Stimulated activated CD4-positive, alpha-beta T cell treated with anti-CD3 and anti-CD28 coated beads, Interleukin-4, amount 100 ng/mL, for 48 hours (primary cell): ENCODE measurements at places on chromosomes 6 and 20.
A peak's percentile ranks its signal among the peaks of the same experiment; 100 is the strongest.

DNA sequence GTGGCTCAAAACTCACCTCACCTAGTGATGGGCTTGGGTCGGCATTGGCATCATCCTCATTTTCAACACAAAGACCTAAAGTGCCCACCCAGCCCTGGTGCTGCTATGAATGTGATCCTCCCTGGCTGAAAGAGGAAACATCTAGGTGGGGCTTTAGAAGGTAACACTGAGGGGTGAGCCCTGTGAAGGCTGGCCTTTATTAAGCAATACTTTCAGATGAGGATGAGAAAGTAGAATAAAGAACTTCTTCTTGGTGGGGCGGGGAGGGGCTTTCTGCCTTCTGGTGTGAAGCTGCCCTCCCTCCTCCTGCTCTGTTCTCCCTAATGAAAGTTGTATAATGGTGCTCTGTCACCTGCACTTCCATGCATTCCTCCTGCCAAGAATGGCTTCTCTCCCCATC is 133.0 kb upstream of the TRAF3IP2 start:
- no peak for DNase-seq

- no peak for DNase-seq
Measured at GRCh38 chr6:116568821-116569755, 2.2 kb upstream of the RWDD1 start.

GRCh38 chr6:161732594-161732993 is 458.7 kb upstream of the AGPAT4 start:
- DNase-seq: no peak

- DNase-seq: peak; percentile 42
Measured at GRCh38 chr20:41329435-41330342, 10.9 kb upstream of the LPIN3 start.

GRCh38 chr6:20186981-20187380 is 25.3 kb downstream of the MBOAT1 start:
- no peak for DNase-seq

DNA sequence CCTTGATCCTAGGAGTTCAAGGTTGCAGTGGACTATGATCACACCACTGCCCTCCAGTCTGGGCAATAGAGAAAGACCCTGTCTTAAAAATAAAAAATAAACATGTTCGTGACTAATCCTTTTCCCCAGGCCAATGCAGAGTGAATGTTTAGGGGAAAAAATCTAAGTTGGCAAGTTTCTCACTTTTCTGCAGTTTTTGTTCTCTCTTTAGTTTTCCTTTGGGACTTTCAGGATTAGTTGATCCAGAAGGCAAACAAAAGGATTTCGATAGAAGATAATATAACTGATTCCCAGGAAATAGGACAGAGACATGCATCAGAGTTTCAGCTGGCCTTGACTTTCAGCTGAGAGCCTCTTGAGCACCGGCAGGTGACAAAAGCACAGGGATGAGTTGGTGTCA is 53.3 kb downstream of the SOD2 start:
- DNase-seq: no peak

GRCh38 chr6:107144014-107144413 is 28.7 kb upstream of the BEND3 start:
- DNase-seq: no peak

GRCh38 chr6:8063761-8064637 is at the start of gene BLOC1S5:
Gene BLOC1S5 (minus strand): TSS chr6:8064389. CDS start chr6:8064376, 13 bp downstream.
- DNase-seq: peak; percentile 96

DNA sequence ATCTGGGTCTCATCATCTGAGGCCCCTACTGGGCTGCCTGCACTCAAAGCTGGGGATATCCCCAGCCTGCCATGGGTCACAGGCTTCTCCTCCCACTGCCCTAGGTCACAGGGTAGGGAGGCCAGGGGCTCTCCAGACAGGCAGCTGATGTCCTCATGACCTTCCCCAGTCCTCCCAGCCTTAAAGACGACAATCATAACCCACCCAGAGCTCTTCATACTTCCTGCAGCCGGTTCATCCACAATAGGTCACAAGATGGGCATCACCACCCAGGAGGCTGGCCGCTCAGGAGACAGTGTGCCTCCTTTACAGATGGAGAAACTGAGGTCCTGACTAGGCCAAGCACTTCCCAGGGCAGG is 15.2 kb downstream of the TFEB start:
- DNase-seq: no peak

GRCh38 chr20:16701296-16701695 is 28.5 kb upstream of the SNRPB2 start:
- DNase-seq: no peak

DNA sequence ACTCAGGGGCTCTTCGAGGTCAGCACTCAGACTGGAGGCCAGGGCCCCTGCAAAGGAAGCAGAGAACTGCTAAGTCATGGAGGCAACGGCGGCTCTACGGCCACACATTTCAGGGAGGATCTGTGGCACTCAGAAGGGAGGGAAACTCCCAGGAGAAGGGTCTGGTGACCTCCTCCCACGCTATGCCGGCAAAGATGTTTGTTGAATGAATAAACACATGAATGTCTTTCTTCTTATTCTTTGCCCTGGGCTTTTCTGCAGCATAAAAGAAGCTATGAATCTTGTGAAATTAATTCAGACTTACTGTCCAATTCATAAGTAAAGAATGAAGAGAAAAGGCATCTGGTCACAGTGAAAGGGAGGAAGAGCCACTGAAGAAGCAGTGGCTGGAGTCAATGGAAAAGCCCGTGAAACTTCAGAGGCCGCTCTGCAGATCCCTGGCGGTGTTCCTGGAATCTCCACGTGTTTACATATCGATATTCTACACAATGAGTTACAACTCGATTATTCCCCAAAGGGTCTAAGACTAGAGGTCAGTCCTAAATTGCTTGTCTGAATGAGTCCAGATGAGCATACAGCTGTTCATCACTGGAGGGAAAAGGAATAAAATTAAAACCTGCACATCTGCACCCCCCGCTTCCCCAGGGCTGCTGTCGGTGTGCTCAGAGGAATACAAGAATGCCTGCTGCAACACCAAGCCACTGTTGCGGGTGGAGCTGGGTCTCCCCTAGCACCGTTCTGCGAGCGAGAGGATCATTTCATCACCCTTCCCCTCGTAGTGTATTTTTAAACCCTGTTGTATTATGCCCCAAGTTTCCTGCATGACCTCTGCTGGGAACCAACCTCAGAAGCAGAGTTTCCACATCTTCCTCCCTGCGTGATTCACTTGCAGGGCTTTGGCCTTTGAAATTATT is 25.6 kb downstream of the INSM1 start:
- DNase-seq: no peak

DNA sequence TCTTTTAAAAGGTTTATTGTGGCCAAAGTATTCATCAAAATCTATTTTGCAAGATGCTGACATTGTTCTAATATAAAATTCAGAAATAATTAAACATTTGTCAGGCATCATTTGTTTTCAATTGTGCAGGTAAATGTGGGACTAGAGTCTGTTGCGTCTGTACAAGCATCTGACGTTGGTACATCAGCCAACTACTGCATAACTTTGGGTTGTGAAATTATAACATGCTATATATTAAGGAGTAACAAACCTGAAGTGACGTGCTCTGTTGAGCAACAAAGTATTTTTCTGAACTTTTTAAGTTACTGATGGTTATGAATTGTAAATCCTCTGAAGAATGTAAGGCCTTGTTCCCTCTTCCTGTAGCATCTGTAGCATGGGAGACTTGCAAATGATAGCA is 66.0 kb downstream of the RNF182 start:
- DNase-seq: no peak

GRCh38 chr20:53133628-53134027 is 161.5 kb downstream of the TSHZ2 start:
- no peak for DNase-seq

DNA sequence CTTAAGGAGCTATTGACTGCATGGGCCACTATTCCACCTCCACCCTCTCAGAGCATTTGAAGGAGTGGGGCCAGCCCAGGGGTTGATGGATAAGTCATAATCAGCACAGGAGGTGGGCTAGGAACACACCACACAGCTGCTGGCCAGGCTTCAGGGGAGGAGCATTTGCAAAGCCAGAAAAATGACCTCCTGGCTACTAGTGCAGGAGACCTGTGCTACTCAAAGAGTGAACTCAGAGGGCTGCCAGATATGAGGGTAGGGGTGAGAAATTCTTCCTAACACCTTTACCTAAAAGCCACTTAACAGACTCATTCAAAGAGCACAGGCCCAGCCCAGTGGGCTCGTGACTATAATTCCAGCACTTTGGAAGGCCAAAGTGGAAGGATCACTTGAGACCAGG is 210.8 kb downstream of the TBXT start:
- DNase-seq: no peak

DNA sequence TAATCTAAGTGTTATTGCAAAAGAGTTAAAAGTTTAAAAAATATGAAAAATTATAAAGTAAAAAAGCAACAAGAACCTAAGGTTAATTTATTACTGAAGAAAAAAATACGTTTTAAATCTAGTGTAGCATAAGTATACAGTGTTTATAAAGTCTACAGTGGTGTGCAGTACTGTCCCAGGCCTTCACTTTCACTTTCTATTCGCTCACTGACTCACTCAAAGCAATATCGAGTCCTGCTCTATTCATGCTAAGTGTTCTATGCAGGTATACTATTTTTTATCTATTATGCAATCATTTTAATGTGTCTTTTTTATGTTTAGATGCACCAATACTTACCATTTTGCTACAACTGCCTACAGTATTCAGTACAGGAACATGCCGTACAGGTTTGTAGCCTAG is 113.0 kb downstream of the MANEA start:
- no peak for DNase-seq

DNA sequence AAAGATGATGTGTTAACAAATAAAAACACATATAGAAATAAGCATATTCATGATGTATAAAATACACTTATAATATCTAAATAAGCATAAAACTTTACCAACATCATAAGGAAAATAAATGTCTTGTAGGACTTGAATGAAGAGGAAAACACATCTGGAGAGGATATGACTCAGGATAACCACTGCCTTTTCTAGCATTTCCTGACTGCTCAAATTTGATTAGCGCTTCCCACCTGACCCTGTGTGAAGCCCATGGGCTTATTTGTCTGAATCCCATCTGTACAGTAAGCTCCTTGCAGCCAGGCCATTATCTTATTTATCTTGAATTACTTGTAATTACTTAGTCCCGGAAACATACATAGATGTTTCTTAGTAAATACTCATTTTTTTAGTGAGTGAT is 608.6 kb downstream of the COL12A1 start:
- DNase-seq: no peak

GRCh38 chr20:35122756-35123405 is 24.3 kb downstream of the EDEM2 start:
- DNase-seq: no peak

DNA sequence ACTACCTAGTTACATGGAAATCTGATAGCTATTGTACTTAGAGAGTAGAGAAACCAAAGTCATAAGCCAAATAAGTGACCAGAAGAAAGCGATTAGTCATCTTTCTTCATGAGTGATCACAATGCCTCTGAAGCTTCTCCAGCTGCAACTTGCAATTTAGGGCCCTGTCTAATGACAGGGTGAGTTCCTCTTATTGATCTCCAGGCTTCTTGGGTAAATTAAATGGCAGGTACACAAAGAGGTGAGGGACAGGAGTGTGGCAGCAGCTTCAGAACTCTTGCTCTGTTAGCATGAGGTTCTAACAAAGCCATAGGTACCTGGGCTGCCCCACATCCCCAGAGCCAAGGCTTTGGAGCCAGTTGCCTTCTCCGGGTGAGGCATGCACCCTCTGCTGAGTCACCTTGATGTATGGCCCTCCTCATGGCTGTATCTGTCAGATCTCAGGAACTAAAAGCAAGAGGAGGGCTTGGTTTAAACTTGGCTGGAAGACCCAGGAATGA is 60.8 kb downstream of the PRDM1 start:
- no peak for DNase-seq
